Naive thymus-derived CD4-positive, alpha-beta T cell (primary cell): ENCODE measurements at places on chromosomes 3 and 15. TPM values are rescaled to one million over a fixed set of nuclear protein-coding genes. Genes with fewer than 3 reads are reported as not detected.

- H3K4me1 ChIP-seq = peaks cover 43% of the 10 kb centered on the region
- DNase-seq = no peak
- H3K27ac ChIP-seq = no peak overlapping the region
- H3K36me3 ChIP-seq = no peaks in the 10 kb centered on the region
- no peaks in the 10 kb centered on the region for H3K27me3 ChIP-seq
- peak overlapping the region; percentile 23 for H3K4me3 ChIP-seq
These were observed 112.4 kb downstream of the CD47 start for GRCh38 chr3:107978131-107979055.

Gene CEMIP
- 0.02 TPM for polyA plus RNA-seq

Gene IGF1R
- 10.7 TPM for polyA plus RNA-seq

DNA sequence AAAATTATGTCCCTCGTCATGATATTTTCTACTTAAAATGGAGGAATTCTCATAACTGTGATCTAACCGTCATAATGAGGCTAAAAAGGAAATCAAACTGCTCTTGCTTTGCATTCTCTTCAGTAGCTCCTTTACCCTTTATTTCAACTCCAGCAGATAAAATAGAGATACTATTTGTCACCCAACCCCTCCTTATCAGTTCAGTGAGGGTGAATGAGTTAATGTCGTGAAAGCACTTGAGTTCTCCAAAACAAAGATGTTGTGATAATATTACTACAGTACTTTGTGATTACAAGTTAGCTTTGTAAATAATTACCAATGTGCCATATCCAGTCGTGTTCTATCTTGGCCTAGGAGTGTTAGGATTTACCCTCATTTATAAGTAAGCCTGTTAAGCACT, 63.4 kb upstream of the ANKRD28 start:
- H3K27ac ChIP-seq = no peak overlapping the region
- peaks cover 14% of the 10 kb centered on the region for H3K4me1 ChIP-seq
- no peak for DNase-seq
- no peak overlapping the region for H3K4me3 ChIP-seq
- no peaks in the 10 kb centered on the region for H3K27me3 ChIP-seq
- H3K36me3 ChIP-seq = no peaks in the 10 kb centered on the region

GRCh38 chr15:101004500-101004899, 85.3 kb downstream of the LRRK1 start:
- no peak overlapping the region for H3K4me3 ChIP-seq
- DNase-seq = no peak
- no peaks in the 10 kb centered on the region for H3K36me3 ChIP-seq
- peaks cover 9% of the 10 kb centered on the region for H3K4me1 ChIP-seq
- no peaks in the 10 kb centered on the region for H3K27me3 ChIP-seq

DNA sequence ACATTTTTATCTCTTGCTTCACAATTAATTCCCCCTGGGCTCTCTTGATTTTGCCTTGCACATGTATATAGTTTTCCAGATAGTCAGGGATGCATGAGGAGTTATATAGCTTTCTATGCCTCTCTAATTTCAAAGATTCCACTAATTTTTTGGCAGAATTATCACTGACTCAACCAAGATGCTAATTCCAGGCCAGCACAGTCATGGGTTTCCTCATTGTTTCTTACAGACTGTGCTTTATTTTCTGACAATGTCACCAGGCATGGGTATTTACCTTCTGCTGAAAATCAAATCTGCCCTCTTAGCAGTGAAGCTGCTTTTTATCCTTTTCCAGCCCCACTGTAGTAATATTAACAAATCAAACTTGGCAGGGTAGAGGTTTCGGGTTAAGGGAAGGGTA, 1520.6 kb upstream of the CADM2 start:
- H3K27ac ChIP-seq = no peak overlapping the region
- DNase-seq = no peak
- no peaks in the 10 kb centered on the region for H3K27me3 ChIP-seq
- H3K4me1 ChIP-seq = no peaks in the 10 kb centered on the region
- H3K4me3 ChIP-seq = no peak overlapping the region
- no peaks in the 10 kb centered on the region for H3K36me3 ChIP-seq

- DNase-seq = no peak
- H3K4me3 ChIP-seq = no peak overlapping the region
- no peaks in the 10 kb centered on the region for H3K36me3 ChIP-seq
- H3K27ac ChIP-seq = no peak overlapping the region
- H3K27me3 ChIP-seq = no peaks in the 10 kb centered on the region
- no peaks in the 10 kb centered on the region for H3K4me1 ChIP-seq
These were observed 381.6 kb upstream of the NAALADL2 start for GRCh38 chr3:174477491-174477890.

Gene ACKR2
- not detected for polyA plus RNA-seq

GRCh38 chr3:177983320-177983719, 552.9 kb upstream of the KCNMB2 start:
- H3K27ac ChIP-seq = no peak overlapping the region
- H3K27me3 ChIP-seq = no peaks in the 10 kb centered on the region
- H3K36me3 ChIP-seq = no peaks in the 10 kb centered on the region
- H3K4me3 ChIP-seq = no peak overlapping the region
- DNase-seq = no peak

DNA sequence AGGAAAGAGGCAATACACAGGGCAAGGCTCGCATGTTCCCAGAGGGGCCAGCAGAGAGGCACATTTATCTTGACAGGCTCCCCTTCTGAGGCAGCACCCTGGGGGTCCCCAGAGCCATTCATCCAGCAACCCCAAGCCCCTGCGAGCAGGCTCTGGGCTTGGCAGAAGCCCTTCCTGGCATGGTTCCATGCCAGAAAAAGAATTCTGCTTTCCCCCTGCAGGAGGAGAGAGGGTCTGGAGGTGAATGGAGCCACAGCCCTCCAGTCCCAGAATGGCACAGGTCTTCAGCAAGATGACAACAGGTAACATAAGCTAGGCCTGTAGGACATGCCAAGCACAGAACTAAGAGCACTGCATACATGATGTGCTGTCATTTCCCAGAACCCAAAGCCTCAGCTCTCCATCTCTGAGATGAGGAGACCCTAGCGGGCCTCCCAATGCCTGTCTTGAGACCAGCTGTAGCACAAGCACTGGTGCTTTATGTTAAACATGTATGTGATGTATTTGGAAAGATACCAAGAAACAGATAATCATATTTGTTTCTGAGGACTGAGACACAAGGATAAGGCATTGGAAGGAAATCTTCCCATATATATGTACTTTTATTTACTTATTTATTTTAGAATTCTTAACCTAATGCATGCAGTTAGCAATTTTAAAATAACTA, 121.6 kb downstream of the ALDH1A2 start:
- no peak for DNase-seq
- H3K27ac ChIP-seq = no peak overlapping the region
- no peaks in the 10 kb centered on the region for H3K36me3 ChIP-seq
- H3K4me3 ChIP-seq = no peak overlapping the region
- H3K27me3 ChIP-seq = no peaks in the 10 kb centered on the region

Gene RTP1
- not detected for polyA plus RNA-seq

- DNase-seq = no peak
- H3K4me1 ChIP-seq = no peaks in the 10 kb centered on the region
- no peak overlapping the region for H3K4me3 ChIP-seq
- H3K36me3 ChIP-seq = no peaks in the 10 kb centered on the region
These were observed 9.7 kb upstream of the GATA2 start for GRCh38 chr3:128502712-128503111.

GRCh38 chr15:94021621-94022320, 209.6 kb upstream of the MCTP2 start:
- no peak overlapping the region for H3K27ac ChIP-seq
- DNase-seq = no peak
- H3K4me3 ChIP-seq = no peak overlapping the region
- no peaks in the 10 kb centered on the region for H3K27me3 ChIP-seq
- H3K4me1 ChIP-seq = no peaks in the 10 kb centered on the region

DNA sequence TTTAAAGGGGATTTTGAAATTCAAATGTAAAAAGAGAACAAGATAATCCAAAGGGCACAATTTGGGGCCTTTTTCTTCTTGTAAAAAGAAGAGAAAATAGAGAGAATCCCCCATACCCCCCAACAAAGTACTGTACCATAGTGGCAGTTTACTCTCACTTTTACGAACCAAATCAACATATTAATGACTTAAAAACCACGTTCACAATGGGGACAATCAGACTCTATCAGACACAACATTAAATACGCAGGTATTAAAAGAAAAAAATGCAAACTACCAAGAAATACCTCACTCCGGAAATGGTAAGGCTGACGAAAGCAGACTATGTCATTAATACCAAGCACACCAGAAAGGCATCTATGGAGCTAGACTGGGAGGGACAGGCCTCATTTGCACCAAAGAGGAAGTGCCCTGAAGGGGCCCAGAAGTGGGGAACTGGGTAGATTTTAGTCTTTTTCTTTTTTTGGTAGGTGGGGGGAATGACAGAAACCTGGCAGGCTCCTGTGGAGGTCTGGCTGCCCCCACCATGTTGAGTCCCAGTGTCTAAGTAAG, 134.3 kb downstream of the TIGIT start:
- DNase-seq = no peak
- H3K4me3 ChIP-seq = no peak overlapping the region
- H3K36me3 ChIP-seq = no peaks in the 10 kb centered on the region
- H3K27me3 ChIP-seq = no peaks in the 10 kb centered on the region
- H3K4me1 ChIP-seq = no peaks in the 10 kb centered on the region

- H3K27me3 ChIP-seq = no peaks in the 10 kb centered on the region
These were observed 149.6 kb downstream of the MAGI1 start for GRCh38 chr3:65888980-65889706.

DNA sequence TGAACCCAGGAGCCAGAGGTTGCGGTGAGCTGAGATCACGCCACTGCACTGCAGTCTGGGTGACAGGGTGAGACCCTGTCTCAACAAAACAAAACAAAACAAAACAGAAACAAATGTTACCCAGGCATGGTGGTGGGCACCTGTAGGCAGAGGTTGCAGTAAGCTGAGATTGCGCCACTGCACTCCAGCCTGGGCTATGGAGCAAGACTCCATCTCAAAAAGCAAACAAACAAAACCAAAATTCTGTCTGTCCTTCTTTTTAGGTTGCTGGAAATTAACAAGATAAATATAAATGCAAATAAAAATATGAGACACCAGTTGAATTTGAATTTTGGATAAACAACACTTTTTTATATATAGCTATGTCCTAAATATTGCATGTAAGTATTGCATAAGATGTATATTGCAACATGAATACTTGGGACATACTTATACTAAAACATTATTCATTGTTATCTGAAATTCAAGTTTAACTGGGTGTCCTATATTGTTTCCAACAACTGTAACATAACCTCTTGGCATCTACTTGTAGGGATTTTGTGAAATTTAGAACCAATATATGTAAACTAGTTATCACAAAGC, 4.7 kb upstream of the CEP97 start:
- no peak for DNase-seq
- H3K4me3 ChIP-seq = no peak overlapping the region
- no peaks in the 10 kb centered on the region for H3K27me3 ChIP-seq
- H3K27ac ChIP-seq = no peak overlapping the region

DNA sequence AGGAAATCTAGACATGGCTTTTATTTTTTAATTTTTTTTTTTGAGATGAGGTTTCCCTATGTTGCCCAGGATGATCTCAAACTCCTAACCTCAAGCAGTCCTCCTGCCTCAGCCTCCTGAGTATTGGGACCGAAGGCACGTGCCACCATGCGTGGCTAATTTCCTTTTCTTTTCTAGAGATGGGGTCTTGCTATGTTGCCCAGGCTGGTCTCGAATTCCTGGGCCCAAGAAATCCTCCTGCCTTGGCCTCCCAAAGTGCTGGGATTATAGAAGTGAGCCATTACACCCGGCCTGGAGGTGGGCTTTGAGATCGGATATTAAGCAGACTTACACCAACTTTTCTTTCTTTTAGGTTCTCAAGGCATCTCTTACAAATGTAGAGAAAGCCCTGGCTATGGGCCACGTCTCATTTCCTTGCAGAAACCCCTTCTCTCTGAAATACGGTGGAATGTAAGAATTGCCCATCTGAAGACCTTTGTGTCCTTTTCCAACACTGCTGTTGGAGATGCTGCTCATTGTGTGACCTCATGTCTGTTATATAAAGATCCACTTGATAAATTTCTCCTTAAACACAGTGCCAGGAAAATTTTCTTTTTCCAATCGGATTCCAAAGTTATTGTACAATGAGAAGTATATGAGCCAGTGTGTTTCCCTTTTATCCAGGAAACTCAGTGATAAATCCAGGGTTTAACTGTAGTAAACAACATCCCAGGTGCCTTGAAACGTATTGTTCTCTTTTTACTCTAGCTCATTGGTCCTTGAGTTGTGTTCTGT, 36.8 kb upstream of the CFAP161 start:
- H3K4me1 ChIP-seq = peaks cover 10% of the 10 kb centered on the region
- H3K27me3 ChIP-seq = no peaks in the 10 kb centered on the region
- no peak for DNase-seq
- H3K4me3 ChIP-seq = no peak overlapping the region
- no peak overlapping the region for H3K27ac ChIP-seq

- no peak overlapping the region for H3K27ac ChIP-seq
- no peaks in the 10 kb centered on the region for H3K27me3 ChIP-seq
- H3K4me3 ChIP-seq = no peak overlapping the region
- peaks cover 43% of the 10 kb centered on the region for H3K4me1 ChIP-seq
These were observed 83.5 kb downstream of the IGF1R start for GRCh38 chr15:98731712-98732450.

- H3K4me3 ChIP-seq = no peak overlapping the region
- no peaks in the 10 kb centered on the region for H3K36me3 ChIP-seq
- no peak for DNase-seq
- H3K27me3 ChIP-seq = peaks cover 19% of the 10 kb centered on the region
- H3K4me1 ChIP-seq = no peaks in the 10 kb centered on the region
These were observed 1.5 kb downstream of the C3orf70 start for GRCh38 chr3:185151101-185151963.

- H3K27ac ChIP-seq = peak overlapping the region; percentile 75
- H3K36me3 ChIP-seq = no peaks in the 10 kb centered on the region
- no peaks in the 10 kb centered on the region for H3K27me3 ChIP-seq
- no peak overlapping the region for H3K4me3 ChIP-seq
- no peak for DNase-seq
These were observed 18.0 kb downstream of the ATP10A start for GRCh38 chr15:25844981-25845680.

Gene GOLGA6L7
- not detected for polyA plus RNA-seq

- peaks cover 2% of the 10 kb centered on the region for H3K36me3 ChIP-seq
- peaks cover 3% of the 10 kb centered on the region for H3K4me1 ChIP-seq
- H3K27me3 ChIP-seq = no peaks in the 10 kb centered on the region
- peak overlapping the region; percentile 51 for H3K27ac ChIP-seq
- DNase-seq = peak; percentile 27
These were observed 551.5 kb downstream of the FOXP1 start for GRCh38 chr3:71031914-71032521.

Gene CSTA
- not detected for polyA plus RNA-seq

DNA sequence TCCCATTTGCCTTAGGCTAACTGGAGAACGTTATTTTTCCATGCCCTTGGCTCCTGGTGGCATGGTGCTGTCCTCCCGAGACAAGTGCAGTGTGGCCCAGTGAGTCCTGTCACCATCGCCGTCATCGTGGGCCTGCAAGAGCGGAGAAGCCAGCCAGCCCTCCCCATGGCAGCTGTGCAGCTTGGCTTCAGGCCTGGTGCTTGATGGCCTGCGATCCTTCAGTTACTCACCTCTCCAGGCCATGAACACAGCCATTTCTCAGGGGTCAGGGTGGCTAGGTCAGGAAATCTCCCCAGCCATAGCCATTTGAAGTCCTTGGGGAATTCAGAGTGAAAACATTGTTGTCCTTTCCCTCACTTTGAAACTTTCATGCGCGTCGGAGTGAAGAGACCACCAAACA, 189.0 kb upstream of the RGMA start:
- no peak overlapping the region for H3K27ac ChIP-seq
- DNase-seq = no peak
- H3K36me3 ChIP-seq = no peaks in the 10 kb centered on the region

Gene TMCO5A
- polyA plus RNA-seq = not detected
